ENCODE measurements at places on chromosomes 12 and 14.

GRCh38 chr12:51341251-51342007 lies 5.0 kb downstream of the CELA1 start:
- DNase-seq = peak; percentile 35

DNA sequence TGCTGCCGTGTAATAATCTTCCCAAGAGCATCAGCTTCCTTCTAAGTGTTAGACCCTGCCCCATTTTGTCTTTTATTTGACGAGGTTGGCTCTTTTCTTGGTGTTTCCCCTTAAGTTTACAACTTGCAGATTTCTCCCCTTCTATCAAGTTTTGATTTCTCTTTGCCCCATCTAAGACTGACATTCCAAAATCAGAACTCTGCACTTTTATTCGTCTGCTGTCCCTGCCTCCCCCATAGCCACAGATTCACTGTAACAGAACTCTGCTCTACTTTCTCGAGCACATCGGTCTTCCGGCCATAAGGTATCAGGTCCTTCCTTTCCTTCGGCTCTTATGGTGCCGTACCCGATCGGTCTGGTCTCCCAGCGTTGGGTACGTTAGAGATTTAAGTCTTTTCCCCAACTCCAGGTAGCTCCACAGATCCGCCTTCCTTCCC lies 563 bp downstream of the DCP1B start:
- DNase-seq = no peak

- DNase-seq = no peak
These were observed 32.6 kb downstream of the ETNK1 start for GRCh38 chr12:22657538-22657937.

GRCh38 chr14:58055497-58056010 lies 96.5 kb downstream of the ARMH4 start:
- DNase-seq = no peak

DNA sequence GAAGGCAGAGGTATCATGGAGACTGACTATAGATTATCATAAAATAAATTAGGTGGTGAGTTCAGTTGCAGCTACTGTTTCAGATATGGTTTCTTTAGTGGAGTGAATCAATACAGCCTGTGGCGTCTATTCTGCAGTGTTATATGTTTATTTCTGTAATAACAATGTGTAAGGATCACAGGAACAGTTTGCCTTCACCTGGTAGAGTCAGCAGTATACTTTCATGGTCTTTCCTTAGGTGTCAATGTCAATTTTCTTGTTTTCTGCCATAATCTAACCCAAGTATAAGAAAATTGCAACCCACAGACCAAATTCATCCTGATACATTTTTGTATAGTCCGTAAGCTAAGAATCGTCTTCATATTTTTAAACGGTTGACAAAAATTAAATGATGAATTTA lies 140.4 kb upstream of the ATF7IP start:
- DNase-seq = no peak

DNA sequence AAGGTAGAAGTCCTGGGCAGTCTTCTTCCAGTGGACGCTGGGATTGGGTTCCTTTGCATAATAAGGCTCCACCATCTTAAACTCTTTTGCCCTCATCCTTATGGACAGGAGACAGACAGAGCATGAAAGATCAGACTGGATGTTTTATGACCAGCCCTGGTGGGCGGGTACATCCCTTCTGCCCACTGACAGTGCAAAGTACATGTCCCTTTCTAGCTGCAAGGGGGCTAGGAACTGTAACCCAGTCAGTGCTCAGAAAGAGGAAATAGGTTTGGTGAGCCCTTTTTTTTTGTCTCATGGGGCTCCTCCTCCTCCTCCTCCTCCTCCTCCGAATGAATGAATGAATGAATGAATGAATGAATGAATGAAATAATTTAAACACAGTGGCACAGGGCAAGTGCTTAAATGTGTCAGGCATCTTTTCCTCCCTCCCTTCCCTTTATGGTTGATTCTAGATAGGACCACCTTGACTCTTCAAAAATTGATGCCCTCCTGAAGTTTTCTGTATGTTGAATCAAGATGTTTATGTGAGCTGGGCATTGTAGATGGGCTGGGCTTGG lies 36.4 kb upstream of the HNF1A start:
- no peak for DNase-seq

DNA sequence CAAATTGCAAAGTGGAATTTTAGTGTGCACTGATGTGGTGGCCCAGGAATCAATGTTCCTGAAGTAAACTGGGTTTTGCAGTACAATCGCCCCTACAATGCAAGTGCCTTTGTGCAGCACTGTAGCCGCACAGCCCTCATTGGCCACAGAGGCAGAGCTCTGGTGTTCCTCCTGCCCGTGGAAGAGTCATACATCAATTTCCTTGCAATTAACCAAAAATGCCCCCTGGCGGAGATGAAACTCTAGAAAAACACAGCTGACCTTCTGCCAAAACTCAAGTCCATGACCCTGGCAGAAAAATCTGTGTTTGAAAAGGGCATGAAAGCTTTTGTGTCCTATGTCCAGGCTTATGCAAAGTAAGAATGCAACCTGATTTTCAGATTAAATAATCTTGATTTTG lies 117.9 kb upstream of the PRB2 start:
- no peak for DNase-seq

GRCh38 chr12:102539651-102540553 lies 59.5 kb upstream of the IGF1 start:
- DNase-seq = no peak

GRCh38 chr12:28870839-28871440 lies 278.1 kb upstream of the FAR2 start:
- DNase-seq = no peak

- no peak for DNase-seq
These were observed 205.6 kb upstream of the SOX5 start for GRCh38 chr12:24155042-24155441.

DNA sequence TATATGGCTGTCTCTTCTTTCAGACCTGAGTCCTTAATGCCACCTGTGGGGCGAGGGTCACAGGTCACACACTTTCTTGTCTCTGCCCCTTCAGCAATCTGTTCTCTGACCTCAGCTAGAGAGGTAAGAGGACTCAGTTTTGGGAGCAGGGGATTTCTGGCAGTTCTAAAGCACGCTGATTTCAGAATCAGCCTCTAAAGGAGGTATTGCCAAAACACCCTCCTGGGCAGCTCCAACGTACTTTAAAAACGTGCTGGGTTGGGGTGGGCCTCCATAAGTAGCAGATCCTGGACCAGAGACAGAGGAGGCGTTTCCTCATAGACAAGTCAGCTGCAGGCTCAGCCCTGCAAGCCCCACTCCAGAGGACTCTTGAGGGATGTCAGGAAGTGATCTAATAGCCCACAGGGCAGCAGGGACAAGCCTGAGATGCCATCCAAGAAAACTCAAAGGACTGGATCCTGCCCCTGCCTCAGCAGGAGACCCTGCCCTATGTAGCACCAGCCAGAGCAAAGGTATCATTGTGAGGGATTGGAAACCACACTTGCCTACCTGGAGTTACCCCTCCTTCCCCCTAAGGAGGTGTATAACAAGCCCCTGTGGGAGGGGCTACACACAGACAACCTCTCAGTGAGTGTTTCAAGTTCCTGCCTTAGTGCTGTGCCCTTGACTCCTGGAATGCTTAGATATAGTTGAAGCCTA lies 8.5 kb downstream of the CTDSP2 start:
- no peak for DNase-seq

DNA sequence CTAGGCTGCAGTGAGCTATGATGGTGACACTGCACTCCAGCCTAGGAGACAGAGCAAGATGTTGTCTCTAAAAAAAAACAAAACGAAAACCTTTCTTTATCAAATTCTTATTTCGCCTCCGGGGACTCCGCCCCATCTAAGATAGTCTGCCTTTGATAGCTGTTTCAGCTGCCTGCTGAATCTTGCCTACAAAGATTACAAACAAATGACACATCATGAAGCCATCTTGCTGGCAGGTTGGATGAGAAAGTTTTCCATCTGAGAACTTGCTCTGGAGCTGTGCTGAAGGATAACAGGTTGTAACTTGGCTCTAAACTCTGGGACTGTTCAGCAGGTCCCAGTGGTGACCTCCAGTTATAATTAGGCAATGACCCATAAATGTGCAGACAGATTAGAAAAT lies 41.8 kb upstream of the AEBP2 start:
- no peak for DNase-seq

- DNase-seq = peak; percentile 54
These were observed 53.1 kb downstream of the SIX6 start for GRCh38 chr14:60561845-60562746.

GRCh38 chr14:26841326-26841725 lies 243.5 kb upstream of the NOVA1 start:
- no peak for DNase-seq

DNA sequence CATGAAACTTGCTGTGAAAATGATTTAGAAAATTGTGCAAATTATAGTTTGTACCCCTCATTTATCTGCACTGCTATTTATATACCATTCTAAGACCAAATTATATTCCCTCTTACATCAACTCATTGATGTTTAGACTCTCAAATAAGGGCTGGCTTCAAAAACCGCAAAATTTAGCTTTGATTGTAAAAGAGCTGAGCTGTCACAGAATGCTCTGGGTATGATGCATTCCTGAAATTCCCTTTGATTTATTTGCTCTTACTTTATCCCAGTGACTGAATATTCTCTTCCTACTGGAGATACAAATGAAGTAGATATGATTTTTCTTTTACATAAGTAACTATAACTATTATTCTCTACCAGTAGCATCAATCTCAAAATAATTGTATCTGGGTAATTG lies 78.0 kb upstream of the TMTC2 start:
- no peak for DNase-seq

- DNase-seq = no peak
These were observed 244.0 kb upstream of the AMIGO2 start for GRCh38 chr12:47323802-47324201.

GRCh38 chr14:45104561-45104960 lies 20.6 kb downstream of the PRPF39 start:
- no peak for DNase-seq

GRCh38 chr12:127928615-127929571 lies 338.1 kb upstream of the TMEM132C start:
- no peak for DNase-seq

DNA sequence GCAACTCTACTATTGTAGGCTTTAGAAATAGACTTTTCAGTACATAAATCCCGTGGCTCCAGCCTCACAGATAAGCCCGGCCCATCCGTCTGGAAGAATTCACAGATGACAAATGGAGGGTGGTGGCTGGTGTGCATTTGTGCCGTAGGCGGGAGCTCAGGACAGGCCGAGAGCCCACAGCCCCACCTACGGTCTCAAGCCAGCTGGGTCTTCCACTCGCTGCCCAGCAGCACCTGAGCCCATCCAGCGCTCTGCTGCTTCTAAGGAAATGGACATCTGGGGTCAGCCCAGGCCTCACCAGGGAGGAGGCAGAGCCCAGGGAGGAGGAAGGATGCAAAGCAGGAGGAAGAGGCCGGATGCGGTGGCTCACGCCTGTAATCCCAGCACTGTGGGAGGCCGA lies 72.8 kb downstream of the KIF26A start:
- no peak for DNase-seq

- no peak for DNase-seq
These were observed 43.0 kb downstream of the KLRG1 start for GRCh38 chr12:9032202-9032964.

- DNase-seq = no peak
These were observed 423.7 kb downstream of the PRKD1 start for GRCh38 chr14:29503903-29504302.

- no peak for DNase-seq
These were observed 123.5 kb downstream of the CAPZA3 start for GRCh38 chr12:18861287-18861858.

DNA sequence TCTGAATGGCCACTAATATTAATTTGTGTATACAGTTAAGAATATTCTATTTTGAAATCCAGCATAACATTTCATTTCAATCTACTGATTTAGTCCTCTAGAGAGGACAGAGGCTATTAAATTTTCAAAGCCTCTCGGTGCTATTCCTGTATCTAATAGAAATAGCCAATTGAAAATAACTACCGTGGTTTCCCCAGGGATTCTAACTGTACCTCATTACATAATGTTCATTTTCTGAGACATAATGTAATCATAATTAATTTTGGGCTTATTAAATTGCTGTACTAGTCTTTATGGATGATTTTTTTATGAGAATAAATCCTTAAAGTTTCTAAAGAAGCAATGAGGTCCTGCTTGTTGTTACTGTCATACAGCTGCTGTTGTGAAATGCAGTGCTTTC lies 38.6 kb upstream of the ACSS3 start:
- DNase-seq = no peak

DNA sequence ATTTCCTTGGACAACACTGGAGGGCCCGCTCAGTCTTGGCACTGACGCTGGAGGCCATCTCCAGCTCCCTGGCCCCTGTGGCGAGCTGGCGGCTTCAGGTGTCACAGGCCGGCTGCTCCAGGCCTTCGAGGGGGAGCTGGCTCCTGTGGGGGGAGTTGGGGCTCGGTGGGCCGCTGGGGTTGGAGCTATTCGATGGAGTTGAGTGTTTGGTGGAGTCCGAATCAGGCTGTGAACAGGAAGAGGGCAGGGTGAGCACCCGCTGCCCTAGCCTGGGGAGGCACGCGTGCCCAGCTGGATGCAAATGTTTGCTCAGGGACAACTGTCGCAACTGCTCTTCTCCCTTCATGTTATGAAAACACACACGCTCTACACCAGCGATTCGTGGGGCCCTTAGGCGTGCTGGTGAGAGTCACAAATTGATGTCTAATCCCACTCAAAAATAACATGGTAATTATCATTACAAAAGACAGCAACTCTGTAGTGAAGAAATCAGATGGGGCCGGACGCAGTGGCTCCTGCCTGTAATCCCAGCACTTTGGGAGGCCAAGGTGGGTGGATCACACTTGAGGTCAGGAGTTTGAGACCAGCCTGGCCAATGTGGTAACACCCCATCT lies 11.3 kb downstream of the AMN start:
- DNase-seq = peak; percentile 19

GRCh38 chr14:72686101-72686500 lies 207.8 kb downstream of the DPF3 start:
- DNase-seq = no peak

DNA sequence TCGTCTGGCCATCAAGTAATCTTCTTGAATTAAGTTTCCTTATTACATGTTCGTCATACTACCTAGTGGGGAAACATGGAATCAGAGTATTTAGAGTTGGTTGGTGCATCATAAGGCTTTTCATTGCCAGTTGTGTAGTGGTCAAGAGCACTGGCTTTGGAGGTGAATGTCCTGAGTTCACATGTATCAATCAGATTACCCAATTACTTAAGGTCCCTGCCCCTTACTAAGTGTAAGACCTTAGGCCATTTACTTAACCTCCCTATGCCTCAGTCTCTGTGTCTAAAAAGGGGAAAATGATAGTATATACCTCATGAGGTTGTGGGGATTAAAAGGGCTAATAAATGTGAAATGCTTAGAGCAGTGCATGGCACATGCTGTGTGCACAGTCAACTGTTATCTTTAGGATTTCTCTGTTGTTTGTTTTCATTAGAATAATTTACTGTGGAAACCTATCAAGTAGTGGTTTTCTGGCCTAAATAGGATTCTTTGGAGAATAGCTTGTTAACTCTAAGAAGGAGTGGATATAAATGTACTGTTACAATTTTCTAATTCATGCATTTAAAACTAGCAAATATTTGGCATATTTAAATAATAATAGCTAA lies 27.0 kb downstream of the MSRB3 start:
- no peak for DNase-seq

All from SHP77 (cell line).